ENCODE measurements at places on chromosomes 4 and X.

DNA sequence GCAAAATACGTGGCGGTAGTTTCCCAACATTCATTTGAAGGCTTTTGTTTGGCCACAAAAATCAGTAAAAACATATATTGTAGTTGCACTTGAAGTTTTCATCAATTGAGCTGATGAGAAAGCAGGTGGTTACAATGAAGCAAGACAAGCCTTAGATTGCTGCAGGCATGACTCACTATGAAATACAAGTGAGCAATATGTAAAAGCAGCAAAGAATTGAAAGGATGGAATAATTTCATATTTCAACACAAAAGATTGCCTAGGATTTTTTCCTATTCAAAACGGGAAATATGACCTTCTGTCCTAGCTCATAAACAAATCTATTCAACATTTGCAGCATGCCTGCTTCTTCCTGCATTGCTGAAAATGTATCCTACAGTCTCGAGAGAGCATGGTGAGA lies 190.9 kb upstream of the BANK1 start:
- DNase-seq: peak; percentile 9

- no peak for DNase-seq
Observed at GRCh38 chr4:54589586-54589985, 68.2 kb upstream of the KIT start.

DNA sequence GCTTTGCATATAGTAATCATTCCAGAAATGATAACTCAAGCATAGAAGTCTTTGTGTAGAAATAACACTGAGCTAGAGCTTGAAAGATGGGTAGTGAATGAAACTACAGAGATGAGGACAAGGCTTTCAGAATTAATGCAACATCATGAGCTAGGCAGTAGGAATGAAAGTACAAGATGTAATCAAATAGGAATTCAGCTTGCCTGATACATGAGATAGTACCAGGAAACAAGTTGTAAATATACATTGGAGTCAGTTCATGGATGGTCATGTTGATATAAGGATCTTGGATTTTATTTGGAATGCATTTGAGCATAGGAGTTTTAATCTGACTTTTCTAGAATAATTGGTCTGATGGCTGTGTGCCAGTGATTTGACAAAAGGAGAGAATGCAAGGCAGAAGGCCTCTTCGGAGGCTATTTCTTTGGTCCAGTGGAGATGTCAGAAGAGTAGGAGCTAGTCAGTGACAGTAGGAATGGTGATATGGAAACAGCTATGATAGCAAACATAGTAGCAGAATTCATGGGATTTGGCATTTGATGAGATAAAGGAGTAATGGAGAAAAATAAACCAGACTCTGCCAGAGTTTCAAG lies 206.4 kb upstream of the PACRGL start:
- peak; percentile 50 for DNase-seq

GRCh38 chrX:38482183-38482582 lies 79.2 kb upstream of the TSPAN7 start:
- no peak for DNase-seq

GRCh38 chrX:129679901-129680300 lies 25.1 kb upstream of the APLN start:
- peak; percentile 77 for DNase-seq

DNA sequence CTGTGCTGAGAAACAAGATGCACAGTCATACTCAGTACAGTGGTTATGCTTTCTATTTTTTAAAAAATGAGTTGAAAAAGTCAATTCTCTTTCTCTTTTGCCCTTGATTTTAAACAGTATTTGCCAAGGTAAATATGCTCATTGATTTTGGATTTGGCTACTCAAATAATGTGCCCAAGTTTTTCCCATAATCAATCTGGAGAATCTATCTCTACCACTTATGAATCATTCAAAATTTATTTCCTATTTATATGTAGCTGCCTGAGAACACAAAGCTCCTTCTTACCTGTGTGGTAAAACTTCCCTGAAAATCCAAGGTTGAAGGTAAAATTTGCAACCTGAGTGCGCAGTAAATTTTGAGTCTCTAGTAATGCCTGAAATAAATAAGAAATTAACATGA lies 136.5 kb downstream of the NDST4 start:
- DNase-seq: no peak

GRCh38 chr4:119099227-119099810 lies 36.3 kb upstream of the MYOZ2 start:
- DNase-seq: peak; percentile 33

DNA sequence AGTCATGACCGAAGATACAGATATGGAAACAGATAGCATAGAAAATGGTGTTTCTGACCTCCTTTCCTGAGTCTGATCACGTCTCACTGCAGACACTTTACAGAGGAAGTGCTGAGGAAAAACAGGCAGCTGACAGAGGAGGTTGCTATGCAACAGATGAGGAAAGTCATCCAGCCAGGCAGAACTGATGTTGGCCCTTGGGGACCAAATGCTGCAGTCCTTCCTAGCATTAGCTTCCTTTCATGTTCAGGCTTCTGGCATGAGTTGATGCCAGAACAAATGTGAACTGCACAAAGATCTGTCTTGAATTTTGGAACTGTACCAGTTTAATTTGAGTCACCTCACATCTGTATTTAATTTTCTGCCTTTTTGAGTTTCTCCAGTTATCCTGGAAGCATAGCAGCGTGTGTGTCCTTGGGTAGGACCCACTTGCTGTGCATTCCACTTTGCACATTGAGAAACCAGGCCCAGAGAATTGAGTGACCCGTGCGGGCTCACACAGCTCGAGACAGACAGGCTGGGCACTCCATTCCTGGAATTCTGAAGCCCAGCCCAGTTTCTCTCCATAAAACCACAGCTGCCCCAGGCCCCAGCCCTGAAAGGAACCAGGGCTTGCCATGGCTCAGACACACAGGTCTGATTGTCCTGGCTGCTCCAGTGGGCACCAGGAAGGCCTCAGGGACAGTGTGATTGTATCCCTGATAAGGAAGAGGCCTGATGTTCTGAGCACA lies 1.4 kb upstream of the MAGED1 start:
- peak; percentile 31 for DNase-seq

DNA sequence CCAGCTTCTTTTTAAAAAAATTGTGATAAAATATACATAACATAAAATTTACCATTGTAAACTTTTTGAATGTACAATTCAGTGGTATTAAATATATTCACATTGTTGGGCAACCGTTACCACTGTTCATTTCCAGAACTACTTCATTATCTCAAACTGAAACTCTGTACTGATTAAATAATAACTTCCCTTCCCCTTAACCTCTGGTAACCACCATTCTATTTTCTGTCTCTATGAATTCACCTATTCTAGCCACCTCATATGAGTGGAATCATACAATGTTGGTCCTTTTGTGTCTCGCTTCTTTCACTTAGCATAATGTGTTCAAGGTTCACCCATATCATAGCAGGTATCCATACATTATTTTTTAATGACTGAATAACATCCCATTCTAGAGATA lies 8.3 kb downstream of the GPR50 start:
- DNase-seq: no peak

- DNase-seq: no peak
Observed at GRCh38 chr4:158350161-158350560, 139.9 kb downstream of the TMEM144 start.

DNA sequence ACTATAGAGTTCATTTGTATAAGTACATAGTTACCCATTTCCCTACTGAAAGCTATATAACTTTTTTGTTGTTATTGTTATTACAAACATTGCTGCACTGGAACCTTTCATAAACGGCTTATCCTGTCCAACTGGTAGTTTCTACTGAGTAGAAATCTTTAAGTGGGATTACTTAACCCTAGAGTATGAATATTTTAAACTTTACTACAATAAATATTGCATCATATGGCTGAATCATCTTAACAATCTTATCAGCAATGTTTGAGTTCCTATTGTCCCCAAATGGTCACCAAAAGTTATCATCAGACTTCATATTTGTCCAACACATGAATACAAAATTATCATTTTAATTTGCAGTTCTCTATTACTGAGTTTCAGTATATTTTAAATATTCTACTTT lies 40.5 kb downstream of the LCORL start:
- DNase-seq: no peak

GRCh38 chrX:110310896-110311295 lies 7.0 kb downstream of the AMMECR1 start:
- DNase-seq: no peak

DNA sequence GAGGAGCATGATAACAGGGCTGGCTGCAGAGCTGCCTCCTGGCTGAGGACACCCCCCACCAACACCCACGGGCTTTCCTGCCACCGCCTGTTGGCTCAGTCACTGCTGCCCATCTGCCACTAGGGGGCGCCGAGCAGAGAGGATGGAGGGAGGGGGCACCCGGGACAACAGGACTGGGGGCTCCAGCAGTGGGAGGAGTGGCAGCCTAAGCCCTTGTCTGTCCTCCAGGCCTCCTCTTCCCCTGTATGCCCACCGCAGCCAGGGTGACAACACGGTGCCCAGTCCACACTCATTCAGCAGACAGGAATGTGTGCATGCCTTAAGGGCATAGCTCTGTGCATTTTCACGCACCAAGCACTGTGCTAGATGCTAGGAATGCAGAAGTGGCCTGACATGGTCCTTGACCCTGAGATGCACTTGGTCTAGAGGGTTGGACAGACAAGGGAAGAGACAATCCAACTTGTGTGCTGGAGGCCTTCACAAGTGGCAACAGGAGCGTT lies 149.9 kb downstream of the AMMECR1 start:
- DNase-seq: peak; percentile 82

DNA sequence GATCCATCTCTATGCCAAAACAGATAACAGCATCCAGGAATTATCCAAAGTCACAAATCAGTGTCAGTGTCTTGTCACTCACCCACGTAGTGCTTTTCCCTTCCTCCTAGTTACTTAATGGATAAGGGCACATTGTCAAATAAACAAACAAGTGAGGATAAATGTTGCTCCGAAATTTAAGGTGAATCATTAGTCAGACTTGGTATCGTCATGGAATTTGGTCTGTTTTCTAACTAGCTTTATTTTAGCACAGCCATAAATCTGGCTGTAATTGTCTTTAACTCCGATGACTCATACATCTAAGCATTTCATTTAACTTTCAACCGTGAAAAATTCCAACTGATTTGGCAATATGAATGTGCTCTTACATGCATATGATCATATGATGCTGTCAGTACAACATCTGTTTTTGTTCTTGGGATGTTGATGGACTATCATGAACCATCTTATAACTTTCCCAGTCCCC lies 83.3 kb downstream of the SNCA start:
- DNase-seq: peak; percentile 94

- DNase-seq: no peak
Observed at GRCh38 chr4:26071688-26072087, 157.7 kb downstream of the SMIM20 start.

- peak; percentile 83 for DNase-seq
Observed at GRCh38 chr4:98937986-98938720, 9.2 kb upstream of the EIF4E start.

DNA sequence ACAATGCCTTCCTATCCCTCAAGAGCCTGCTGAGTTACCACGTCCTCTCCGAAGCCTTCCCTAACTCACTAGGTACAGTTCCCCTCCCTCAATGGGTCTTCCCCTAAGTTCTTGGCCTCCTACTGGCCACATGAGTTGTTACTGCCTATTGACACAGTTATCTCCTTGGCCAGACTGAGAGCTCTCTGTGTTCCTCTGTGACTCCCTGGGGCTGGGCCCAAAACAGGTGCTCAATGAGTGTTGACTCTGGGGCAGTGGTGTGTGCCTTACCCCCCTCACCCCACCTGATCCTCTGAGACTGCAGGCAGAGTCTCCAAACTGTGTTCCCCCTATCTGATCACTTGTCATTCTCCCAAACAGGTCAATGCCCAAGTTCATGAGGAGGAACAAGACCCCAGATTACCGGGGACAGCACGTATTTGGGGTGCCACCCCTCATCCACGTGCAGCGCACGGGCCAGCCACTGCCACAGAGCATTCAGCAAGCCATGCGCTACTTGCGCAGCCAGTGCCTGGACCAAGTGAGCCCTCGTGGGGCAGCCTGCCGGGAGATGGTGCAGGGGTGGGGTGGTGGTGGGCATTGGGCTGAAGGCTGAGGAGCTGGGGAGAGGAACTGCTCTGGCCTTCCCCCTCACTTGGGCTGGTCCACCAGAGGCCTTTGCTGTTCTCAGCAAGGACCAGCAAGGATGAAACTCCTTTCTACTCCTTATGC lies 72.6 kb downstream of the STARD8 start:
- no peak for DNase-seq

DNA sequence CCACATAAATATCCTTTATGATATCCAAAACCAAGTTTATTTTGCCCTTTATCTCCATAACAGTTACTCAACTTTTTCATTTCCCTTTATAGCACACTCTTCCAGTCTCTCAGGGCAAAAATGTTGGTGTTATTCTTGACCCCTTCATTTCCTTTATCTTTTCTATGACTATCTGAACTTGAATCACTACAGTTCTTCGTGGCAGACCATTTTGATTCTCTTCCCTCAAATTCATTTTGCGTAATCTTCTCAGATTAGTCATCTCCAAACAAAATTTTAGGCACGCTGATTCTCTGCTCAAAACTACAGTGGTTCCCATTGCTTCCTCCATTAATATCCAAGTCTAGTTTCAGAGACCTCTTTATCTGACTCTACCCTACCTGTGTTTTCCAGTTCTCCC lies 26.1 kb downstream of the RUFY3 start:
- no peak for DNase-seq

- no peak for DNase-seq
Observed at GRCh38 chr4:38717604-38718003, 53.6 kb downstream of the KLF3 start.

DNA sequence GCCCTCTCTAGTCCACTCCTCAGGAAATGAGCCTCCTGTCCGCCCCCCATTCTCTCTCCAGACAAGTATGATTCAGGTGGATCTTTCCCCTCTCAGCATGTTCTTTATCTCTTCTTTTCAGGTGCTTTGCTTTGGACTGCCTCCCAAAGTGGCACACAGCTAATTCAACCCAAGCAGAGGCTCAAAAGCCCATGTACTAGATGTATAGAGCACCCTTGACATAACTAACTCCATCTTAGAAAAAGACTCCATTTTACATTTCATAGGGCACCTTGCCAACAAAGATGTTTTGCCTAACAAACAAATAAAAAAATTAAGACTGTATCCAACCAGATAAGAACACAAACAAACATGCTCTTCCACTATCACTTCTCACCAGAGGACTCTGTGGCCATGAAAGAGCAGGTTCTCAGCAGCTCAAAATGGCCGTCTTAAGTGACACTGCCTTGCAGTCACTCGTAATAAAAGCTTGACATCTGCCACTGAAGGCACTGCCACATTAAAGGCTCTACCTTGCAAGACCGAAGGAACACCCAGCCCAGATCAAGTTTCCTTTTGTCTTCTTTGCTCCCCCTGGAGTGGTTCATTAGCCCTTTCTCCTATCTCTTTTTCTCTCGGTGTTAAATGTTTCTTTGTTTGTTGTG lies 84.9 kb upstream of the TAB3 start:
- no peak for DNase-seq

DNA sequence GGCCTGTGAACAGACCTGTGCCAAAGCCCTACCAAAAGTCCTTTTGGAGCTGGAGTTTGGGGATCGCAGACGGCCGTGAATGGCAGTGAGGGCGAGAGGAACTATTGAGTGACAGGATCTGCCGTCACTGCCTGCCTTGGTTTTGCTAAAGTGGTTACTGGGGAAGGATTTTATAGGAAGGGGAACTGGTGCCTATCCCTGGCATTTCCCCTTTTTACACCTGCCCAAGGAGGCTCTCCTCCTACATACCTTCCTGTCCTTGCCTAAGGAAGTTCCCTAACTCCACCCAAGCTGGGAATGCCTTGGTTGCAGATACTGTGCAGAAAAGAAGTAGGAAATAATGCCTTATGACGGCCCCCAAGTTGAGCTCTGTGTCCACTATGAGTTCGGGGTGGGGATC lies 14.5 kb downstream of the LONRF3 start:
- DNase-seq: no peak
